ENCODE measurements at places on chromosomes 2 and 18.

DNA sequence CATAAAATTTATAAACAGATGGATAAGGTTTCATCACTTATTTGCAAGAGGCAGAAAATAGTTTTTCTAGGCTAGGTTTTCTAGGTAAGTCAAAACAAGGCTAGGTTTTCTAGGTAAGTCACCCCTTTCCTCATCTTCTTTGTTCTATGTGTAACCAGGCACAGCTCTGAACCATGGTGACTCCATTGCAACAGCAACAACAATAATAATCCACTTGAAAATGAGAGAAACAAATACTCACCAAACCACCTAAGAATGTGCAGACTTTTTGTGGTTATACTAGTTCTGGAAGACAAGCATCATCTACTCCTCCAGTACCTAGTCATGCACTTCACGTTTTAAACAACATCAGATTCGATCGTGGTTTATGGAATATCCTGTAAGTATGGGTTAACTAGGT is 237.4 kb upstream of the ACVR2A start:
- DNase-seq: no peak

GRCh38 chr2:10232096-10232815 is 70.4 kb upstream of the HPCAL1 start:
- DNase-seq: no peak

- no peak for DNase-seq
Measured at GRCh38 chr2:198356157-198356556, 551.8 kb downstream of the PLCL1 start.

- no peak for DNase-seq
Measured at GRCh38 chr2:109256921-109257320, 127.9 kb downstream of the SH3RF3 start.

DNA sequence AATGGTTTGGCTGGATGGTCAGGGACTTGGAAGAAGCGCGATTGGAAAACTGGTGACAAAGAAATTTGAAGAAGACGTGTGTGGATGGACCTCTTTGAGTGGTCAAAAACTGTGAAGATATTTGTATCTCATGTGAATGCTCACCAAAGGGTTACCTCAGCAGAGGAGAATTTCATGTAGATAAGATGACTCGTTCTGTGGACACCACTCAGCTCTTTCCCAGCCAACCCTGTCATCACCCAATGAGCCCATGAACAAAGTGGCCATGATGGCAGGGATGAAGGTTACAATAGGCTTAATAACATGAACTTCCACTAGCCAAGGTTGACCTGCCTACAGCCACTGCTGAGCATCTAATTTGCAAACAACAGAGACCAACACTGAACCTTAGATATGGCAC is 248.3 kb downstream of the KCNE4 start:
- DNase-seq: no peak

All from OCI-M1 (cell line).